IMR-90 (cell line): ENCODE measurements at places on chromosomes 13 and 19.

GRCh38 chr19:38392707-38393308 lies 4.3 kb downstream of the SPRED3 start:
- DNase-seq, result peak; percentile 63

DNA sequence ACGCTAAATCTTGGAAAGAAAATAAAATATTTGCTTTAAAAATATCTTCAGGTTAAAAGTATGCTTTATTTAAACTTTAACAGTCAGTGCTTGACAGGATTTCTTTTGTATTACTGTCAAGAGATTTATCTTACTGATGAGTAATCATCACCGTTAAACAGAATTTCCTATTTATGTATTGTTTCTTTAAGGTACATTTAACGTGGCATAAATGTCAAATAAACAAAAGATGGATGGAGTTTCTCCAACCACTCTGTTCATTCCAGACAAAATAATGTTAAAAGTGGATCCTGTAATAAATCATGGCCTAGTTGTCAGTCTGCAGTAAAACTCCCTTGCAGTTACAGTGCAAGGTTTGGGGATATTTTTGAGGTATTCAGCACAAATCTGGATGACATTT lies 298.3 kb downstream of the DIAPH3 start:
- DNase-seq, result peak; percentile 5

- no peak for DNase-seq
Observed at GRCh38 chr13:83056269-83056668, 826.0 kb downstream of the SLITRK1 start.

DNA sequence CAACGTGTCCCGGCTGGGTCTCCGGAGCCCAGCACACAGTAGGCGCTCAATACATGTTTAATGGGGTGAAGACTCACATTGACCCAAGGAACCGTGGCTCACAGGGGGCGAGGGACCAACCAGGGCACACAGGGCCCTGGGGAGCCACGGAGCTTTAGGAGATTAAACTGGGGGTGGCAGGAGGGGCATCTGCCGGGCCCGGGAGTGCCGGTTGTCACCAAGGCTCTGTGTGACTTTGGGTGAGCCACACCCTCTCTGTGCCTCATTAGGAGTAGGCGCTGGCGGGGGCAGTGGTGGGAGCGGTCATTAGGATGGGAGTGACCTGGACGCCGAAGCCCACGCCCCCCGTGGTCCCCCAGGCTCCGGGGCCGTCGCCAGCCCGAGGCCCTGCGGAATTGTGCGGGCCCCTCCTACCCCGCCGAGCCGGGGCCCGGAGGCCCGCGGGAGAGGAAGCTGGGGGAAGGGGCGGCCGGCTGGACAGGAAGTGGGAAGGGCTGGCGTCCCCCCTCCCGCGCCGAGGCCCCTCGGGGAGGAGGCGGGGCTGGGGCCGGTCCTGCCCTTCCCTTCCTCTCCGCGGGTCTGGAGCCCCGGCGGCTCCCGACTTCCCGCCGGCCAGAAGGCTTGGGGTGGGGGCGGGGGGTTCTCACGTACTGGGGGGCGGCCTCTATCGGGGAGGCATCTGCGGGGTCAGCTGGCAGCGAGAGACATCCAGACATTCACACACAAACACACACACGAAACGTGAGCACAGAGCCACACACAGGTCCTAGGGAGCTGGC lies 1.8 kb upstream of the SSBP4 start:
- DNase-seq, result peak; percentile 73

GRCh38 chr13:52067237-52067636 lies 42.7 kb downstream of the UTP14C start:
- no peak for DNase-seq

DNA sequence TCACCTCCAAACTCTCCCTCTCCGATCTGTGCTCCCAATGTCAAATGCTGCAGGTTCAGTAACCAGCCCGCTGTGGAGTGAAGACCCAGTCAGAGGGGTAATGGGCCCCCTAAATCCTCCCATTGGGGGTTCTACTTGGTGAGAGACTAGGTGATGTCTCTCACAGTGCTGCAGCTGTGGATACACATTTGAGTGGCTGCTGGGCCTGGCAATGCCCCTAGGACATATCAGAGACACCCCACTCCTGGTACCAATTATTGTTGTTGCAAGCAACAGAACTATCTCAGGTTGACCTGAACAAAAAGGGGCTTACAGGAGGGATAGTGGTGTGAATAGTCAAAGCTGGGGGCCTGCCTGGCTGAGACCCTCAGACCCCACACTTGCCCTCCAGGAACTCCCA lies 4.6 kb downstream of the MATK start:
- DNase-seq, result no peak

DNA sequence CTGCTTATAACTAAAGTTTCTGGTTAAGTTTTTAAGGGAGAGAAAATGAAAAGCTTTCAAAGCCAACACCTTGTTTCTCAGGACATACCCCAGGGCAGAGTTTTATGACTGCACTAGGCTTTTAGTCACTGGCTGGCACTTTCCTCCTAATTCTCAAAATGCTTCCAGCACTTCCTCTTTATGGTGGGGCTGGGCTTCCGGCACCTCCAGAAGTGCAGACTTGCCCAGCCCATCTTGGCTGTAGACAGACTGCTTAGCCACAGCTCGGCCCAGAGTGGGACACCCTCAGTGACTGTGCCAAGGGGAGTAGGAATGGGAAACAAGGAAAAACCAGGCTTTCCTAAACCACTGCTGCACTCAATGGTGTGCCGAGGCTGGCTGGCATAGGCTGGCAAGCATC lies 23.2 kb upstream of the GTF3A start:
- DNase-seq, result no peak

DNA sequence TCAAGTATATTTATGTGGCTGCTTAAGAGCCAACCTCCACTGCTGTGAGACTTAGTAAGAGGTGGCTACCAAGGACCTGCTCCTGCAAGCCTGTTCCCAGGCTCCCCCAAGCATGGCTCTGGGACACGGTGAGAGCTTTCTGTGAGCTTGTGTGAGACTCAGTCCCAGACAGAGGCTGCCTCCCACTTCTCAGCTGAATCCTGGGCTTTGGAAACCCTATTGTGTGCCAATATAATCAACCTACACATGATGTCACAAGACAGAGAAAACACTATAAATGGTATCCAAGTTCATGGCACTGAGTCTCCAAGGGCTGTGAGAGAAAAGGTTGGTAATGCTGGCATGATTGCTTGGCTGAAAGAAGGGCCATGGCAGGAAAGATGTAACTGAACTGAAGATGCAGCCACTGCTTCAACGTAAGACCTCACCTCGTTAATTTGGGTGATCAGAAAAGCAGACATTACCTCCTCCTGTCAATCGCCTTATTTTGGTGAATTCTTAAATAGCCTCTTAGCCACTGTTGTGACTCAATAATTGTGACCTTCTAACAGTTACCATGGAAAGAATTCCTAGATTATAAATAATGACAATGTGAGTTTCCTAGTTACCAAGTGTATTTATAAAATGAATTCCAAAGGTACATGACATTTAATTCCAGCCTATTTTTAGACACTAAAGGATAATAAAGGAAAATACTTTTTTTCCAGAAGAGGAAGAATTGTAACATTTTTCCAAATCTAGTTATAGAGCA lies 332.0 kb downstream of the IRS2 start:
- peak; percentile 46 for DNase-seq

DNA sequence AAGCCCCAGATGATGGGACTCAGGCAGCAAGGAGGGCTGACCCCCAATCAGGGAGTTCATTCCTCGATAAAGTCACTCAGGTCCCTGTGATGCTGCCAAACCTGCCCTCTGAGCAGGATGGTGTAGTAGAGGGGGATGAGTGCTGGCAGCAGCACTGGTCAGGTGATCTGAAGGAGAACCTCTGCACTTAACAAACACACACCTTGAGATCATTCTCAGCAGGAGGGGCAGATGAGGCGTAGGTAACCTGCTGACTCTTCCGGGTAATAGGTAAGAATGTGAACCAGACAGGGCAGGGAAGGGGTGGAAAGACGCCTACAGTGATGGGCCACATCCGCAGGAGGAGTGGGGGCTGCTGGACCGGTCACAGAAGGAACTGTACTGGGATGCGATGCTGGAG lies 3.2 kb downstream of the ZNF446 start:
- no peak for DNase-seq

DNA sequence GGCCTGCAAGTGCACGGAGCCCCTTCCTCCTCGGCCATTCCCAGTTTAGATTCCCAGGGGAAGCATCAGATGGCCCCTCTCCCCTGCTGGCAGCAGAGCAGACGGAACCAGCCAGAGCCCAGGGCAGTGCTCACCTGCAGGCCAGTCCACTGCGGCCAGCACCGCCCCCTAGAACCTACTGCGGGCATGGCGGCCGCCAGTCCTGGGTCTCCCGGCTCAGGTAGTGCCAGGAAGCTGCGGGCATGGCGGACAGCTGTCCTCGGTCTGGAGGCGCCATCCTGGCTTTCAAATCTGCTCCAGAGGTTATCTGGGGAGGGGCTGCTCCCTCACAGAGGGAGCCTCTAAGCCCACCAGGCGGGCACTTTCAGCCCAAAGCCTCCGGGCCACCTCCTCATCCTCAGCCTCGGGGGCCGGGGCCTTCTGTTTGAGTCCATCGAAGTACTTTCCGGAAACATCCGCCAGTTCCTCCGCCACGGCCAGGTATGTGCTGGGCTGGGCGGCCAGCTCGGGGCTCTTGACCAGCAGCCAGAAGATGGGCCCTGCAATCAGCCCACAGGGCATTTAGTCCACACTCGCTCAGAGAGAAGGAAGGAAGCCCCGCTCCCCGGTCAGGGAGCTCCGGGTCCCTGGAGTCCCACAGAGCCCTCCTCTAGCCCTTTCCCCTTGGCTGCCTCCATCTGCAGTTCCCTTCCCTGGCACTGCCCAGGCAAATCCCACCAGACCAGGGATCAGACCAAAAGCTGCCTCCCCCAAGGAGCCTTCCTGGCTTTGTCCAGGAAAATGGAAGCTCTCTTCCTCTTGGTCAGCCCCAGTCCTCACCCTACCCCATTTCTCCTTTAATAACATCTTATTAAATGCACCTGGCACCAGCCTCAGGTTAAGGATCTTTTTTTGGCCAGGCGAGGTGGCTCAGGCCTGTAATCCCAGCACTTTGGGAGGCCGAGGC lies 7.0 kb upstream of the GP6 start:
- DNase-seq, result no peak

DNA sequence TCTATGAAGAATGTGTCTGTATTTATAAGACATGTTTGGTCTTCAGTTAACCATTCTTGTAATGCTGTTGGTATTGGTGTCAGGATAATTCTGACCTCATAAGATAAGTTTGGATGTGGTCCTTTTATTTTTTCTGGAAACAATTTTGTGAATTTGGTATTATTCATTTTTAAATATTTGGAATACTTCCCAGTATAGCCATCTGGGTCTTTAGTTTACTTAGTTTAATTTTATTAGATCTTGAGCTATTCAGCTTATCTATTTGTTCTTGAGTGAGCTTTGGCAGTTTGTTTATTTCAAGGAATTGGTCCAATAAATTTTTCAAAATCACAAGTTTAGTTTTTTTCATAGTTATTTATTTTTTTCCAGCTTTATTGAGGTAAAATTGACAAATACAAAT lies 335.4 kb upstream of the PCDH20 start:
- no peak for DNase-seq

DNA sequence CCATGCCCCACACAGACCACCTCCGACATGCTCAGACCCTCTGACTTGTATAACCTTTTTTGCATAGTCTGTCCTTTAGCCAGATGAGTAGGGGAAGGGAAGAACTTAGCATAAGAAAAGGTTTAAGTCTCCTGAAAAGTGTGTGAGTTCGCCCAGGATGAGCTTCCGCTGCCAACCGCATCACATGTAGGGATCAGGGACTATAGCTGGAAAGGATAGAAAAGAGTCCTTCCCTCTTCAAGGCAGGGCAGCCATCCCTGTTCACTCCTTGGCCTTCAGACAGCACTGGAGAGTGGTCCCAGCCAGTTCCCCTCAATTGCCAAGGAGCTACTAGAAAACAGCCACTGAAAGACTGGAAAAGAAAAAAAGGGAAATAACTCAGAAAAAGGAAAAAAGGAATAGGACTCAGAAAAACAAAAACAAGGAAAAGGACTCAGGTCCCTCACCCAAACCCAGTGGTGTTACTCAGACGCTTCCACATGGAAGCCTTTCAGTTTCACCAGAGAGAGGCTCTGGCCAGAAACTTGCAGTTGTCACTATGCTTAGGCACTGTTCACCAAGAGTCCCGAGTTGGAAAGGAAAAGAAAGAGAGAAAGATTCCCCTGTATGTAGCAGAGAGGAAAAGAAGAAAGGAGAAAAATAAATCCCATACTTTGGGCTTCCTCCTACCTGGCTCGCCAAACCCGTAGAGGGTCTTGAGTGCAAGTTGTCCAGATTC lies 5.6 kb upstream of the TM9SF2 start:
- DNase-seq, result no peak

- DNase-seq, result no peak
Observed at GRCh38 chr19:50492303-50493052, 15.8 kb upstream of the GARIN5A start.

- DNase-seq, result no peak
Observed at GRCh38 chr13:106628936-106629659, 61.2 kb upstream of the ARGLU1 start.

DNA sequence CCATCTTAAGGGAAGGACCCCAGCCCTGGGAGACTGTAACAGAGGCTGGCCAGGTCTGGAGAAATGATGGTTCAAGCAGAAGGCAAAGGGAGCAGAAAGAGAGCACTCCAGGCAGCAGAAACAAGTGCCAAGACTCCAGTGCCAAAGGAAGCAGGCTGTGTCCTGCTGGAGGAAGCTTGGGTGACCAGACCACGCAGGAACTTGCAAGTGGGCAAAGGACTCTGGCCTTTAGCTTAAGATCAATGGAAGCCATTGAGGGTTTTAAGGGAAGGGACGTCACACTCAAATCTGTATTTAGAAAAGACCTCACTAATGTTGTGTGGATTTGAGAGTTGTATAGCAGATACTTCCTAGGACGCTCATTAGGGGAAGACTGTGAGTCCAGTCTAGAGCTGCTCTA lies 95.5 kb downstream of the MIPEP start:
- no peak for DNase-seq

- DNase-seq, result no peak
Observed at GRCh38 chr19:18392417-18392816, 5.0 kb downstream of the LRRC25 start.

DNA sequence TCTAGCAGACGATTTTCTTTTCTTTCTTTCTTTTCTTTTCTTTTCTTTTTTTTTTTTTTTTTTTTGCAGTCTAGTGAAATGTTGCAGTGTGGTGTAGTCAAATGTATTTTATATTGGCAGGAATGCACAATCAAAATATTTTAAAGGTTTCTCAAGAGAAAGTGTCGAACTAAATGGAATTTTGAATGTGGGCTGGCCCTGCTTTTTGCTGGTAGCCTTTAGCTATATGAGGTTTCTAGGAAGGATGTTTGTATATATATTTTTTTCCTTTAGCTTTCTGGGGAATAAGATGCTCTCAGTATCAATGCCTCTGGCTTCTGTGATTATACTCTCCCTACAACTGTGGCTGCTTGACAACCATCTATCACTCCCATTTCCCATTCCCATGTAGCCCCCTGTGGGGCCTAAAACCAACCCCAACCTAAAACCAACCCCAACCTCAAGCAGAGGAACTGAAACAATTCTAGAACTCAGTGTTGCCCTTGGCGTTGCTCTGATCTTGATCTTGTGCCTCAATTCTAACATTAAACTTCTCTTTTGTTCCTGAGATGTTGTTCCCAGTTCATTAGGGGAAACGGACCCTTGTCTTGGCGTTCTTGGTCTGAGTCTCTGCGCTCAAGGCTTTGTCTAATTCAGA lies 27.1 kb downstream of the CYSLTR2 start:
- no peak for DNase-seq

DNA sequence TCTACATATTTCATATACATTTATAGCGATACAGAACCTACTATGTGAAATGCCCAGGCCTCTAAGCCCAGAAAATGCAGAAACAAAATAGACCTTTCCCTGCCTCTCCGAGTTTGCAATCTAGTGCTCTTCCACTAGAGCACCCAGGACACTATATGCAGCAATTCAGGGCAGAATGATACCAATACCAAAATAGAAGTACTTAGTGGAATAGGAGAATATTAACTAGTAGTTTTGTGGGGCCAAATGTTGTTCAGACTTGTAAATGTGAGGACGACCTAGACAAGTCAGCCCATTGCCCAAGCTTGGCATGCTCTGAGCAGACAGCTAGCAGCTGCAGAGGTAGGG lies 35.8 kb upstream of the FLT1 start:
- no peak for DNase-seq
